ENCODE measurements at places on chromosomes 4 and X. TPM values are rescaled to one million over a fixed set of nuclear protein-coding genes. Genes with fewer than 3 reads are reported as not detected.

DNA sequence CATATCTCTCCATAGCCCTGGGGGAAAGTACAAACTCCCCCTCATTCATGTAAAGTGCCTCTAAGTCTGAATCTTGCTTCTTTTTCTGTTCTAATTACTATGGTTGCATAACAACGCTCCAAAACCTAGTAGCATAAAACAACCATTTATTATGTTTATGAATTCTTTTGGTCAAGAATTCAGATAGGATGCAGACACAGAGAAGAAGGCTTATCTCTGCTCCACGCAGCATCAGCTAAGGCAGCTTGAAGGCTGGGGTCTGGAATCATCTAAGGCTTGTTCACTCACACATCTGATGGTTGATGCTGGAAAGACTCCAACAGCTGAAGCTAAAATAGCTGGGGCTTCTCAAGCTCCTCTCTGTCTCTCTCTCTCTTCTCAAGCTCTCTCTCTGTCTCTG lies 564.5 kb downstream of the ZNF674 start:
- H3K36me3 ChIP-seq: no peaks in the 10 kb centered on the region
- no peak for DNase-seq
- no peaks in the 10 kb centered on the region for H3K4me1 ChIP-seq
- no peaks in the 10 kb centered on the region for H3K27me3 ChIP-seq
- no peak overlapping the region for H3K27ac ChIP-seq

- no peak overlapping the region for H3K4me3 ChIP-seq
- DNase-seq: no peak
- H3K36me3 ChIP-seq: no peaks in the 10 kb centered on the region
- H3K4me1 ChIP-seq: no peaks in the 10 kb centered on the region
- H3K27me3 ChIP-seq: no peaks in the 10 kb centered on the region
- H3K27ac ChIP-seq: no peak overlapping the region
These were observed 117.3 kb downstream of the C4orf51 start for GRCh38 chr4:145797278-145797677.

GRCh38 chrX:121084903-121085611 lies 37.6 kb downstream of the GLUD2 start:
- H3K27ac ChIP-seq: no peak overlapping the region
- H3K27me3 ChIP-seq: no peaks in the 10 kb centered on the region
- H3K4me3 ChIP-seq: no peak overlapping the region
- no peaks in the 10 kb centered on the region for H3K36me3 ChIP-seq

DNA sequence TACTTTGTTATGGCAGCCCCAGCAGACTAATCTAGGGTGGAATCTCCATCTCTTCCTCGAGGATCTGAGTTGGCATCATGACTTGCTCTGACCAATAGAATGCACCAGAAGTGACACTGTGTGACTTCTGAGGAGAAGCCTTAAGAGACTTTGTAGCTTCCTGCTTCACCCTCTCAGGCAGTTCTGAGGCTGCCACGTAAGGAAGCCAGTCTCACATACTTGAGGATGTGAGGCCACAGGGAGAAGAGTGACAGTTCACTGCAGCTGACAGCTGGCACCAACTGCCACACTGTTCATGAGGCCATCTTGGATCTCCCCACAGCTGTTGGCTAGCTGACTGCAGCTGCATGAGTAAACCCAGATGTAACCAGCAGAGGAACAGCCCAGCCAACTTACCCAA lies 29.3 kb upstream of the BCOR start:
- H3K4me3 ChIP-seq: no peak overlapping the region
- H3K4me1 ChIP-seq: no peaks in the 10 kb centered on the region
- H3K27ac ChIP-seq: no peak overlapping the region
- no peaks in the 10 kb centered on the region for H3K36me3 ChIP-seq
- no peaks in the 10 kb centered on the region for H3K27me3 ChIP-seq

GRCh38 chrX:8969378-8969777 lies 64.5 kb downstream of the FAM9B start:
- no peaks in the 10 kb centered on the region for H3K36me3 ChIP-seq
- no peak overlapping the region for H3K27ac ChIP-seq
- DNase-seq: no peak
- H3K4me1 ChIP-seq: no peaks in the 10 kb centered on the region
- no peaks in the 10 kb centered on the region for H3K27me3 ChIP-seq
- no peak overlapping the region for H3K4me3 ChIP-seq

GRCh38 chr4:129515356-129515755 lies 419.4 kb downstream of the C4orf33 start:
- H3K4me3 ChIP-seq: no peak overlapping the region
- H3K36me3 ChIP-seq: no peaks in the 10 kb centered on the region
- H3K4me1 ChIP-seq: no peaks in the 10 kb centered on the region
- no peak for DNase-seq
- H3K27ac ChIP-seq: no peak overlapping the region

Gene MAGEA3
- total RNA-seq: not detected

Gene UGT2B17
- not detected for total RNA-seq

Gene PNMA6A
- total RNA-seq: 2.4 TPM

GRCh38 chr4:101885574-101885973 lies 95.0 kb downstream of the BANK1 start:
- no peak overlapping the region for H3K27ac ChIP-seq
- DNase-seq: no peak
- H3K4me1 ChIP-seq: no peaks in the 10 kb centered on the region

GRCh38 chrX:9911487-9911886 lies 55.7 kb upstream of the CLDN34 start:
- H3K36me3 ChIP-seq: no peaks in the 10 kb centered on the region
- no peak overlapping the region for H3K27ac ChIP-seq
- no peak overlapping the region for H3K4me3 ChIP-seq
- DNase-seq: no peak

Gene ENPP6
- 12.6 TPM for total RNA-seq

DNA sequence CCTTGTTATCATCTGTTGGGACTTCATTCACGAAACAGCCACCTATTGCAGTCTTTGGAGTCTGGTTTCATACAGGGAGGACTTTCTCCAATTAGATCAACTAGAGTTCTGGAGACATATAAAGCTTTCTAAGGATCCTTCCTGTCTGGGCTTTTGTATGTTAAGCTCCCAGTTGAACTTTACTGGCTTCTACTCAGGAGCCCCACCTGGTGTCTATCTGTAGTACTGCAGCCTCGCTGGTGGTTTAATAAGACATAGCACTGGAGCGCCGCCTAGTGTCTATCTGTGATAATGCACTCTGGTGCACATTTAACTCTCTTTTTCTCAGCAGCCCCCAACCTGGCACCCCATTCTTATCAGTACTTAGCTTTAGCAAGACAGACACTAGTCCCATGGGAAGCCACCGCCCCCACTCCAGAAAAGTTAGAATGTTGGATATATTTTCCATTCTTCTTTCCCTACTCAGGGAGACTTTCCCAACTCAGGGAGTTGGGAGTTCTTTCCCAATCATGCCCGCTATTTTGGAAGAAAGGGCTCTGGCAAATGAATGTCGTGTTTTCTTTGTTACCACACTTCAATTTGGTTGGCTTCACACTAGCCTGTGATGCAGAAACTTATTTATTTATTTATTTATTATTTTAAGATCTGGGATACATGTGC lies 36.9 kb upstream of the SYTL4 start:
- H3K4me1 ChIP-seq: no peaks in the 10 kb centered on the region
- H3K4me3 ChIP-seq: no peak overlapping the region
- H3K27me3 ChIP-seq: no peaks in the 10 kb centered on the region
- no peak overlapping the region for H3K27ac ChIP-seq
- no peaks in the 10 kb centered on the region for H3K36me3 ChIP-seq

Data from tibial nerve (tissue), 4 donors.